Stimulated activated CD4-positive, alpha-beta T cell treated with anti-CD3 and anti-CD28 coated beads, TNF-alpha, amount 100 ng/mL, for 1 hour (primary cell): ENCODE measurements at places on chromosomes 13 and 19.

DNA sequence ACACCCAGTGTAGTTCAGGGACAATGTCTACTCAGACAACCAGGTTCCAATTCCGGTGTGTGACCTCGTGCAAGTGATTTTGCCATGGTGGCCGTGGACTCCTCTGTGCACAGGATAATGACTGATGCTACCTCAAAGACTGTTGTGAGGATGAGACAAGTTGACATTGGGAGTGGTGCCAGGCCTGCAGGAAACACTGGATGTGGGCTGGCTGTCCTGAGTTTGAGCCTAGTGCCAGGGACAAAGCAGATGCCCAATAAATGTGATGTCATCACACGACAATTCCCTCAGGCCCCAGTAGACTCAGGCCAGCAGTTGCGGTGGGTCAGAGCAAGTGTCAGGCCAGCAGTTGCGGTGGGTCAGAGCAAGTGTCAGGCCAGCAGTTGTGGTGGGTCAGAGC lies 6.2 kb upstream of the SCN1B start:
- DNase-seq, result no peak

- no peak for DNase-seq
These were observed 39.3 kb downstream of the CEACAM1 start for GRCh38 chr19:42488783-42489521.

- no peak for DNase-seq
These were observed 107.3 kb upstream of the STARD13 start for GRCh38 chr13:33392794-33393405.

DNA sequence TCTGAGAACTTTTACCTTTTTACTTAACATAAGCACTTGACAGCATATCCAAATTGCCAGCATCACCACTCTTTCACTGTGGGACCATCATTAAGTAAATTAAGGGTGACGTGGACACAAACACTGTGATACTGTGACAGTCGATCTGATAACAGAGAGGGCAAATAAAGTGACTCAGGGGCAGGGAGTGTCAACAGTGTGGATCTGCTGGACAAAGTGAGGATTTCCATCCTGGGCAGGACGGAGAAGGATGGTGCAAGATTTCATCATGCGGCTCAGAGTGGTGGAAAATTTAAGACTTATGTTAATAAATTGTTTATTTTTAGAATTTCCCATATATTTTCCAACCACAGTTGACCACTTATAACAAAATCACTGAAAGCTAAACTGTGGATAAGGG lies 60.0 kb upstream of the WDFY2 start:
- DNase-seq, result no peak

DNA sequence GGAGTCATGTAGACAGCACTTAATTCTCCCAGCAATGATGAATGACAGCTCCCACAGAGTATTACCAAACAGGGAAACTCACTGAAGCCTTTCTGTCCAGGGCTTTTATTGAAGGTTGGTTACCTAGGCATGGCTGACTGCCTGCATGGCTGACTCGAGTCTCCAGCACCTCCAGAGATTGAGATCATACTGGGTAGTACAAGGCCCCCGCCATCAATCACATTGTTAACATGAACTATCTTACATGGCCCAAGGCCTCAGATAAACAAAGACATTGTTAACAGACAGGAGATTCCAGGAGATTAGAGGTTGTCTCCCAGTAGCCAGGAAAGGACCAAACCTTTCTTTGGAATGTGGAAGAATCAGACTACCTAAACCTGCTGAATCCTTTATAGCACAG lies 128.3 kb upstream of the LSM14A start:
- no peak for DNase-seq

DNA sequence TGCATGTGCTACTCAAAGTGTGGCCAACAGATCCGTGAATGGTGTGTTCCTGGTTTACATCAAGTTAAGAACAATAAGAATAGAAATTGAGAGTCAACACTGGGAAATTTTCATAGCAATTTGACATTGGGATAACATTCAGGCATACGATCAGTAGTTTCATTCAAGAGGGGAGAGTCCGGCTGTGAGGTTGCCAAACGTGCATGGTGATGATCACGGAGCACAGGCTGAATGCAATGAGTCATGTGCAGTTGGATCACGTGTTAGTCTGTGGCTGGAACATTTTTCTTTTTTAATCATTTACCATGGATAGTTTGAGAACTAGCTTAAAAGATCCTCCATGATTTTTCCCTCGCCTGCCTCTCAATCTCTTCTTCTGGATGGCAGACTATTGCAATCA lies 2.5 kb upstream of the DCT start:
- DNase-seq, result no peak

- no peak for DNase-seq
These were observed 2.9 kb downstream of the SOX1 start for GRCh38 chr13:112069845-112070251.

GRCh38 chr13:48750588-48751383 lies 97.1 kb downstream of the CYSLTR2 start:
- DNase-seq, result no peak

DNA sequence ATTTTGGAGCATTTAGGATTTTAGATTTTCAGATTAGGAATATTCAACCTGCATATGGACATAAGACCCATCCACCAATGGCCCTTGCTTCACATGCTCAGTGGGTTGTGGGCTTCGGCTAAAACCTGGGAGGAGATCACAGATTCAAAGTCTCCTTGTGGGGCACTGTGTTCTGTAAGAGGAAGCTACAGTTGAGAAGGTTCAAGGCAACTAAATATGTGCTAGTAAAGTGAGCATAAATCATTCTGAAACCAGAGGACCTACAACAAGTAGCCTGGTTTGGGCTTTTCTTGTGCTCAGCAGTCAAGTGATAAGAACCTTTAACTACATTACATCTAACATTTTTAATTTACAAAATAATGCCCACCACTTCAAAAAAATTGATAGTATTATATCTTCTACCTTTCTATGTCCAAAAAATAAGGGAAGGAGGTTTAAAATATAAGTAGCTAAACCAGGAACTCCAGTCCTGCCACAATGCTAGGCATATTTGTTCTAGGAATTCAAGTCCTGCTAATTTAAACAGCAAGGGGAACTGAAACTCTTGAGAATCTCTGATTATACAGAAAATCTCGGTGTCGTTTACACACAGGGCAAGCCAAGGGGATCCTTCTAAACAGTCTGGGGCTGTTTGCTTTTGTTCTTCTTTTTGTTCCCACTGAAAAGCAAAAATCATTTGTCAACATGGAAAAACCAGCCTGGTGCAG lies 36.6 kb downstream of the FOXO1 start:
- DNase-seq, result no peak

GRCh38 chr19:51185069-51185867 lies 39.6 kb upstream of the CD33 start:
- DNase-seq, result no peak

DNA sequence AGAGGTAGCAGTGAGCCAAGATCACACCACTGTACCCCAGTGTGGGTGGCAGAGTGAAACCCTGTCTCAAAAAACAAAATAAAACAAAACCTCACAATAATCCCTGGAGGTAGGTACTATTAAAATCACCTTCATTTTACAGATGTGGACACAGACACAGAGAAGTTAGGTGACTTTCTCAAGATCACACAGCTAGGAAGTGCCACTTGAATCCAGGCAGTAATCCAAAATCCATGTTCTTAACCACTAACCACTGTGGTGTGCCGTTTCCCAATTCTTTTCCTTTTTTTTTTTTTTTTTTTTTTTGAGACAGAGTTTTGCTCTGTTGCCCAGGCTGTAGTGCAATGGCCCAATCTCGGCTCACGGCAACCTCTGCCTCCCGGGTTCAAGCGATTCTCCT lies 9.0 kb downstream of the PPP1R14A start:
- DNase-seq, result no peak

DNA sequence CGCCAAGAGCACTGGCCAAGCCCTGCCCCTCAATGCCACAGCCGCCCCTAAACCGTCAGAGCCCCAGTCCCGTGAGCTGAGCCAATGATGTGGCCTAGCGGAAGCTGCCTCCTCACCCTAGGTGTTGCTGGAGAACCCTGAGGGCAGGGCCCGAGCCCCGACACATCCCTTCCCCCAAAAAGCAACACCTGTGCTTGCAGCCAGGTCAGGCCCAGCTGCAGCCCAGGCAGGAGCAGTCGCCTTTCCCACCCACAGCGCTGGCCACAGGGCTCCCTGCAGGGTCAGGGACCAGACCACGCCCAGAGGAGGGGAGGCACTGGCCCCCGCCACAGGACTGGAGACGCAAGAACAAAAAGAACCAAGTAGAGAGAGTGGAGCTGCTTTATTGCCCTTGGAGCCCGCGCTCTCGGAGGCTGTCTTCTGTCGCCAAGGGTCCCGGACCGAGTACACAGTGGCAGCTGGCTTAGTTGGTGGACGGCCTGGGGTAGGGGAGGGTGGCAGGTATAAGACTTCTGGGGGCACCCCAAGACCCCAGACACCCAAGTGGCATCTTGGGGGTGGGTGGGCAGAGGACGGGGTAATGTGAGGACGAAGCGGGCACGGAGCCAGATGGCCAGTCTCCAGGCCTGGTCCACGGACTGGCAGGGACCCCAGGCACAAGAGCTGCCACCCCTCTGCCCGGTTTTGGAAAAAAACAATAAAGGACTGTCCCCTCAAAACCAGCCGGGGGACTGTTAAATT lies 3.3 kb downstream of the P2RY11 start:
- no peak for DNase-seq

DNA sequence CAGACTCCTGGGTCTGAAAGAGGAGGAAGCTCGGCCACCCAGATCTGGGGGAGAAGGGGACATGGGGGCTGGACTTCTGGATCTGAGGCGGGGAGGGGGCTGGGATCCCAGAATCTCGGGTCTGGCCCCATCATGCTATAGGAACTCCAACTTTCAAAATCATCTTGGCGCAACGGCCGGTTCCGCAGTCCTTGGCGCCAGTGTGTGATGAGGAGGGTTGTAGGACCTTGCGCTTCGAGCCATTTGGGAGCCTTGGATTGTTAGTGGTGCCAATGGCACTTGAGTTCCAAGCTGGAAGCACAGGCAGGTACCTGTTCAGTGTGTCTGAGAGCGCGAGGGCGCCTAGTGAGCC lies 324 bp downstream of the RUVBL2 start:
- DNase-seq, result no peak

DNA sequence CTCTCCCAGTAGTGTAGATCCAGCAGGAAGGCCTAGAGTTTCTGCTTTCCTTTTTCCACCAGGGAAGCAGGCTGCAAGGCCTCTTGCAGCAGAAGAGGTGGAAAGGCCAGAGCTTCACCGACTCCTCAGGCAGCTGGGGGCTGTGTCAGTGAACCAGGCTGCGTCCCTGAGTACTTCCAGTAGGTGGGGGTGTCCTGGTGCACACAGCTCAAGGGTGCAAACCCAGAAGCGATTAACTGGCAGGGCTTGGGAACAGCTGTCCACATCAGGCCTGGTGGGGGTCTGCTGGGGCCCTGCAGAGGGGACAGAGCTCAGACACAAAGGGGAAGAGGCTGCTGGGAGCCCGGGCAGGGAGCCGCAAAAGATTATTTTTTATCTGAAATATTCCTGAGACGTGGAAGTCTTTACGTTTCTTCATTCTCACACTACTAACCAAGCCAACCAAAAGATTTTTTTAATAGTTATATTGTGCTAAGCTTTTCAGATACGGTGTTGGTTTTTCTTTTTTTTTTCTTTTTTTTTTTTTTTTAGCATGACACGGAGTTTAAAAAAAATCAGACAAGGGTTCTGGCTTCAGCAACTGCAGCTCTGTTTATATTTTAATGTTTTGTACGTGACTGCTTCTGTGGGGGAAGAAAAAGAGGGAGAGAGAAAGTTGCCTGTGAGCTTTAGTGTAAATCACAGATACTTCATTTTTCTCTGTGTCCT lies 11.0 kb downstream of the TSHZ3 start:
- DNase-seq, result no peak

DNA sequence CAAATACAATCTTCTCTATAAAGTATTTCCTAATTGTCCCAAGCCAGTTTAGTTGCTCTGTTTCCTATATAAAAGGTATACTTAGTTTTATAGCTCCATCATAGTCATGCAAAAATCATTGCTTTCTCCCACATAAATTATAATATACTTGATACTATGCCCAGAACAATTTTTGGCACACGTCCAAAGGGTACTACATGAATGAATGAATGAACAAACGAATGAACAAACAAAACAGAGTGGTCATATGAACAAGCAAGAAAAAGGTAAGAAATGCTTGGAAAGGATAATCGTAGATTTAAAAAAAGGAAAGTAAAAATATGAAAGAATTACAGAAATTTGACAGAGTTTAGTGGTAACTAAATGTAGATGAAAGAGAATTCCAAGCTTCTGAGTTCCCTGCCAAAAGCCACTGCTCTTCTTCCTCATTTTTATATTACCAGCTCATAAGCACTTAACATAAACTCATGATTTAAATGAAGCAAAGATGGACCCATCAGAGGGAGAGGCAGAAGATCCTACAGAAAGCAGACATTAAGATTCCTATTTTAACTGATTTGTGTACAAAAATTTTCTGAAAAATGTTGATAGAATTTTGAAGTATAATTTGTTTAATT lies 123.2 kb downstream of the ENOX1 start:
- no peak for DNase-seq

DNA sequence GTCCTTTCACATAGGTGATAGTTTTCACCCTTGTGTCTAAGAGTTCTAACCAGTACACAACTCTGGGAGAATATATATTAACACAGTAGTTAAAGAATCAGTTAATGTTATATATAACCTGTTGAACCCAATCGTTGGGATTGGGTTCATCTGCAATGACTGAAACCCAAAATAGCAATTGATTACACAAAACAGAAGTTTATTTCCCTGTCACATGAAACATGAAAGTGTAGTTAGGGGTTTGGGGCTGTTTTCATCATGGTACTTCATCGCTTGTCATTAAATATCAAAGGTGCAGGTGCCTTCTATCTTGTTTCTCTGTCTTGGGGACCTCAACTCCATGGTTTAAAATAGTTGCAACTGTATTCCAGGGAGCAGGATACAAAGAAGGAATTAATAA lies 106.6 kb downstream of the TBC1D4 start:
- no peak for DNase-seq

DNA sequence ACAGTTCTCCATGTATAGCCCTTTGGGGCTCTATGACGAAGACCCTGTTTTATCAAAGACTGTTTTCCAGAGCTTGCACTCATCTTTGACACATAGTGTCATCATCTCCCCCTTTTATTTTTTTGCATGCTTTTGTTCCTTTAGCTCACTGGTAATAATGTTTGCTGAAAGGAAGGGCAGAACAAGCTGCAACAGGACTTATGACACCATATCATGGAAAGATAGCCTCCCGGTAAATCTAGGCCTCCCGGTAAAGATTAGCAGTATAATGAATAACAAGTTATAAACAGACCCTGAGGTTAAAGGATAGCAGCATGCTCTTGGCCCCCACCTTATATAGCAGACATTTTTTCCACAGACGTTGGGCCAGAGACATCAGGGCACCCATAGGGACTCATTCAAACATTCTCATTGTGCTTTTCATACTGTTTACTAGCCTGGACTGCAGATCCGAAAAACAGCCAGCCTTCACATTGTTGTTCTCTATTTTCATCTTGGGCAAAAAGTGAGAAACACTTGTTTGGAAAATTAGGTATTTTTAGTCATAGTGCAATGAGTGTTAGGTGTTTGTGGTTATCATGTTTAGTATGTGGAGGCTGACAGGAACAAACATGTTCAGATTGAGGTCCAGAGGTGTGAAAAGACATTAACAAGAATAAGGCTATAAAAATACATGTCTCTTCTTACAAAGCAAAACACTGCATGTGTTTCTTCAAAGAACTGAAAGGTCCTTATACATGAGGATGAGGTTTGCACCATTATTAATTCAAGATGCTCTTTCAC lies 136.9 kb upstream of the SPRY2 start:
- no peak for DNase-seq

- no peak for DNase-seq
These were observed 39.8 kb upstream of the IGFL4 start for GRCh38 chr19:46080561-46080960.
